ENCODE measurements at places on chromosomes 7 and 10.

GRCh38 chr10:24851629-24852028, 100.8 kb downstream of the PRTFDC1 start:
- DNase-seq: no peak

GRCh38 chr7:108575156-108575555, 5.5 kb downstream of the DNAJB9 start:
- no peak for DNase-seq

GRCh38 chr7:6011541-6011940, 2.5 kb downstream of the AIMP2 start:
- DNase-seq: no peak

DNA sequence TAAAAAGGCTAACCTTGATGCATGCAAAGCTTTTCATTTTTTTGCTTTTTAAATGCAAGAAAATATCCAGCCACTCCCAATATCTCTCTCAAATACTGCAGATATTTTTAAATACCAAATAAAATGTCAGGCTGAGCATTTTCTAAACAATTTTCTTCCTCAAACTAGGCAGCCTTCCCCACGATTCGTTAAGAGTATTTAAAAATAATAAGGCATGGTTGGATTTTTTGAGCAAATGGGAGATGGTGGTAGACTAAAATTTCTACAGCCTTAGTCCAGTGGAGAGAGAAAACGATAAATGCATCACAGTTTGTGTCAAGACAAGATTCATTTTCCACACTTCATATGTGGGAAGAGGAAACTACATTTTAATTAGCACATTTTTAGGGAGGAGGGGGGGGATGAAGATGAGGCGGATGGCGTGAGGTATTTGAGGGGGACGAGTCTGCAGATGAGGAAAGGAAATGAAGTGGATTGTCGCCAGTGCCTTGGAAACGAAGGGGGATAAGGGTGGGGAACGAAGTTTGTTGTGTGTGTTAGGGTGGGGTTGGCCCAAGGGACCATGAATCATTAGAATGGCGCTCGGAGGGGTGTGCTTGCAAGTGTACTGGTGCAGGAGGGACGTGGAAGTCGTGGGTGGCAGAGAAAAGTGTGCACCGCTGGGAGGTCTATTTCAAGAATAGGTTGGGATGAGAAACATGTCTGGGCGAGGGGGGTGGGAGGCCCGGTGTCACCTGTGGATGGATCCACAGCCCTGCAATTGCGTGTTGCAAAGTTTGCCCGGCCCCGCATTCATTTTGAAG, 1.2 kb upstream of the ADD3 start:
- peak; percentile 71 for DNase-seq

- DNase-seq: no peak
These were observed 3.1 kb upstream of the CAPZA2 start for GRCh38 chr7:116859323-116859722.

DNA sequence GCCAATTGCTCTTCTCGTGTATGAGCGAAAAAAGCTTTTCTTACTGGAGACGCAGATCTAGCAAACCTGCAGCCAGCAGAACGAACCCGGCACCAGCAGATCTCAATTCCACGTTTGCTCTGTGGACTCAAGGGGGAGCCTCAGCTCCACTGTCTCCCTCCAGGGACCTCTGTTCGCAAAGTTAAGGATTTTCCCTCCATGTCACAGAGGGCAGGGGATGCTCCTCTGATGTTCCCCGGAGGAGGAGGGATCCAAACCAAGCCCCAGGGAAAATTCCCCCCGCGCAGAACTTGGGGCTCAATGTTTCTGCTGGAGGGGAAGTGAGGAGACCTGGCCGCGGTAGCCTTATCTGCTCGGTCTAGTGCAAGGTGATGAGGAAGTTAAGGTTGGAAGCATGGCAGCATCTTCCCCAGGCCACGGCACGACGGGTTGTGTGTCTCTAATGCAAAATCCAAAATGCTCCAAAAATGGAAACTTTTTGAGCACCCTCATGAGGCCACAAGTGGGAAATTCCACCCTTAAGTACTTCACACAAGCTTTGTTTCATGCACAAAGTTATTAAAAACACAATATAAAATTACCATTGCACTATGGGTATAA, 9.0 kb downstream of the IQCE start:
- DNase-seq: peak; percentile 38

- no peak for DNase-seq
These were observed 402.6 kb downstream of the NEBL start for GRCh38 chr10:20494474-20494873.

DNA sequence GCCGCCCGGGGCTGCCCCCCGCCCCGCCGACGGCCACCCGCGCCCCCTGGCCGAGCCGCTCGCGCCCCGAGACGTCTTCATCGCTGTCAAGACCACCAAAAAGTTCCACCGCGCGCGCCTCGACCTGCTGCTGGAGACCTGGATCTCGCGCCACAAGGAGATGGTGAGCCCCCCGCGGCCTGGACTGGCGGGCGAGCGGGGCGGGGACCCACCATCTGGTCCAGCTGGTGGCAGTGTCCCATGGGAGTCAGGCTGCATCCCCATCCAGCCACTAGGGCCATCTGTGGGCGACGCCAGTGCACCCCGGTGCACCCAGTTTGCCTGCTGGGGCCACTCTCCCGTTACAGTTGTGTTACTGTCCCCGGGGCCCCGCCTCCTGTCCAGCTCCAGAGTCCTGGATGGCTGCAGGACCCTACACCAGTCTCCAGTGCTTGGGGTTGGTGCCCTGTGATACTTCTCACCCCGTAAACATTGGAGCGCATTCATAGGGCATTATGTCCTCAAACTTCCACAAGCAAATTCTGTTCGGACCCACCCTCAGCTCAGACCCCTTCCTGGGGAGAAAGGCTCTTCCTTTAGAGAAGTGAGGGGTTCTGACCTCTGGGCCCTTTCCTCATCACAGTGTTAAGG, 672 bp downstream of the LFNG start:
- DNase-seq: no peak

DNA sequence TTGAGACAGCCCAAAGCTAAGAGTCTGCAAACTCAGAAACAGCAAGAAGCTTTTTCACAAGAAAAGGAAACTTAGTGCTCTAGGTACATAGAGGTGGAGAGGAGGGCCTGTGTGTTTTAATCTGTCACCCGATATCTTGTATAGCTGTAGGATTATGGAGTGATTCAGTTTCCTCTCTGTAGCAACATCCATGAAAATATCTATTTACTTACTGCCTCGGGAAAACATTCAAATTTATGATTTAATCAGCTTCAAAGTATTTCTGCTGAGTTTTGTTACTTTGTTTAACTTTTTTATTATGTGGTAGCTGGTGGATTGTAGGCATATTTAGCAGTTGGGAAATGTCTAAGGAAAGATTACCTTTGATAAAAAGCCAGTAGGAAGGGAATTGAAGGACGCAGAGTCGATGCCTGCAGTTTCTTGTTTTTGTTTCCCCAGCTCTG, 292.0 kb downstream of the CCDC3 start:
- DNase-seq: no peak

DNA sequence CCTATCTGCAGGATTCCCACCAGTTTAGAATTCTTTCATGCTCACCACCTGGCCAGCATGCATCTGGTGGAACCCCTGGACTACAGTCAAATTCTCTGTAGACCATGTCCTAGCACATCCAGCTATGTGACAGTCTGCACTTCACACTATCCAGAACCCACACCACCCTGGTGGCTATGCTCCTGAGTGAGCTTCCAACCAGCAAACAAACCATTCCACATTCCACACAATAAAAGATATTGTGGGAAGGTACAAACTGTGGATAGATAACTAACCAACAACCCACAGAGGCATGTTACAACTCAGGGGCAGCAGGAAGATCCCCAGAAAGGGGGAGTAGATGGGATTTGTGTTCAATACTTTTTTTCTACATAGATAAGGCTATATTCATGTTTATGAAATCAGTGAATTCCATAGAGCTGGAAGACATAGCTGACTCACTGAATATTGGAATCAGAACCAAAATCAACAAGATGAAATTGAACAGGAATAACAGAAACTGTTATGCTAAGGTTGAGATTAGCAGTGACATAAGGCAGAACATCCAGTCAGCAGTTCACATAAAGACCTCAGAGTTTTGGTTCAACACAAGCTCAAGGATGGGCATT, 72.5 kb downstream of the LRRC17 start:
- no peak for DNase-seq

GRCh38 chr7:7375538-7375937, 160.1 kb downstream of the COL28A1 start:
- no peak for DNase-seq

All from tibial artery (tissue), 4 donors.